ENCODE measurements at places on chromosomes 6 and 20.

DNA sequence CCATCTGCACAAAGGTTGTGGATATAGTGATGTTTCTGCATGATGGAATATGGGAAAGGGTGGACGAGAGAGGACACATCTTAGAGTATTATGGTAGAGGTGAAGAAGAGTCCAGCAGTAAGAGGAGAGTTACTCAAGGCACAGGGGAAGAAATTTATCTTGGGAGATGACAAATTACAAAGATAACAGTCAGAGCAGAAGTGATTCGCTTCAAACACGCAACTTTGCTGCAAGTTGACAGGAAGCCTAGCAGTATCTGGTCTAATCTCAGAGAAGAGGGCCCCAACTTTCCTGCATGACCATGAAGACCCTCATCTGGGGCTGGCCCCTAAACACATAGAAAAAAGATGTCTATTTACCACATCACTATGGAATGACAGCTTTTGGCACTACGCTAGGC, 1.2 kb upstream of the CALHM6 start:
- no peak for DNase-seq

DNA sequence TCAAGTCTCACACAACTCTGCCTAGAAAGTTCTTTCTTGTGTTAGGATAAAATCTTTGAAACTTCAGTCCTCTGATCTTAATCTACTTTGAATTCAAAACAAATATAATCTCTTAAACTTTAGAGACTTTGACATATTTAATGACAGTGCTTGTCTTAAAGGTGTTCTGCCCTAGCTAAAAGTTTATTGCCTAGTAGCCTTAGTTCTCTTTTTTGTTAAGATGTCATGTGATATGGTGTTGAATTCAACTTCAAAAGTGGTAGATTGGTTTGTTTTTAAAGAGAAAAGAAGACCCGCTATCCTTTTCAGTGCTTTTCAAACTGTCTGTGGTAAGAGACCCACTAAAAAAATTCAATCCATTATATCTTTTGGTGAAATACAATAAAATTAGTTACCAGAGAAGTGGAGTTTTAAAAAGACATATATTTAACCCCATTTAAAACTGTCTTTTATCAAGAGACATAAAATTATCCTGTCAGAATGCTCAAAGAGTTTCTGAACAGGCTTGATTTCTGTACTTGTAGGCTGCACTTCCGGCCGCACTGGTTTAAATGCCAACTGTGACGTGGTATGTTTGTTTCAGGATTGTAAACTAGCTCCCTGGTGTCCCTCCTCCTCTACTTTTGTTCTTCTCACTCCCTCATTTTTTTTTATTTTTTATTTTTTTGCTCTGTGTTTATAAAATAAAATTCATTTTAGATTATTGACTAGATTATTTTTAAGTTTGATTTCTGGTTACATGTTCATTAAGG, 76.5 kb downstream of the QKI start:
- no peak for DNase-seq

DNA sequence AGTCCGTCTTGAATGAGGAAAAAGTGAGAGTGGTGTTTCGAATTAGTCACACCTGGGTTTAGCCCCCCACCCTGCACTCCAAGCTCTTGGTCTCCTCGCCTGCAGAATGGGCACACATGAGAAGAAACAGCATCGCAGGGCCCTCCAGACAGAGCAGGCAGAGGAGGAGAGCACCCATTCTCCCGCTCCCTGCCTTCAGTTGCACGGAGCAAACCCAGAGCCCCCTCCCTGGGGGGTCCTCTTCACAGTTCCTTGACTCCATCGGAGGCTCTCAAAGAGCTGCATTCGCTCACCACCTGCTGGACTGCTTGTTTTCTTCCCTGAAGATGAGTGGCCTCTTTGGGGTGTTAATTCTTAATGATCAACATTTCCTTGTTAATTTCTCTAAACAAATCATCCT, 5.1 kb downstream of the CST7 start:
- DNase-seq, result no peak

DNA sequence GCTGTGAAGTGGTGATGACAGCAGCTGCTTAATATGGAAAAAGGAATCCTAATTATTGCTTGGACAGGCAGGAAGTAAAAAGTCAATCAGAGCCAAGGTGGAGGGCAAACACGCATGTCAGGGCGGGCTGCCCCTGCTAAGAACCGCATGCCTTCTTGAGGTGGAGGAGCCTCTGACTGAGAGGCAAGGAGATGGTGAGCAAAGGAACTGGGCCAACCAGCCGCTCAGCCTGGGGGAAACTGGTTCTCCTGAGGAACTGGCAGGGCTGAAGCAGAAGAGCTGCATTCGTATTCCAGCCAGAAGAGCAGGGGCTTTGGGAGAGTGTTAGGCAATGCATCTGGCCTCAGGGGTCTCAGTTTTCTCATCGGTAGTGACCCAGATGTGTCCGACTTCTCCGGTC, 13.1 kb upstream of the MLN start:
- DNase-seq, result no peak

GRCh38 chr20:23178806-23179205, 92.7 kb upstream of the CD93 start:
- DNase-seq, result peak; percentile 14

DNA sequence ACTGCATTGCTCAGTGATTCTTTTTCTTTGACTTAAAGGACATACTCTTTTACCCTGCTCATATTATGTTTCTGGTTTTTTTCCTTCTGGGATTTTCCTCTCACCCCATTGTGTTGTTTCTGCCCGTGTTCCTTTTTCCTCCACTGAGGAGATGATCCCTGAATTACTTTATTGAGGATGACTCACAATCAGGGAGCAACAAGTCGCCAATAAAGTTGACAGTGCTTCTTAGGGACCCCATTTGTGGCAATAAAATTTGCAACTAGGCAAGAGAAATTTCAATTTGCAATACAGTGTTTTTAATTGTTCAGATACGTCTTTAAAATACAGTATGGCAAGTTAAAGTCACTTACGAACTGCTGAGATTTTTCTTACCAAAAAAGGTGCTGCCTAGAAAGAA, 217.9 kb downstream of the SOX4 start:
- no peak for DNase-seq

GRCh38 chr6:108623995-108624394, 63.3 kb downstream of the FOXO3 start:
- DNase-seq, result no peak

DNA sequence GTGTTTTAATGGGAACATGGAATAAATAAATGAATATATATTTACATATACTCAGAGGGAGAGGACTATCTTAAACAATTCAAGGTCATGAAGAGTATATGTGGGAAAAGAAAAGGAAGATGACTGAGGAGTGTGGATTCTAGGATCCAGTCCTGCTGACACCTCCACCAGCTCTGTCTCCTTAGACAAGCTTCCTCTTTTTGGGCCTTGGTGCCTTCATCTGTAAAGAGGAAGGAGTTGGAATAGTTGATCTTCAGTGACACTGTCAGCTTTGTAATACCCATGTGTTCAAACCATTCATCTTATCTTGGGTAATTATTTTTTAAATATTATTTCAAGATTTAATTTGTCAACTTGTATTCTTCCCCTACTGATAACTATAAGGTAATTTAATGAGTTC, 338.0 kb downstream of the ADGRB3 start:
- DNase-seq, result no peak

DNA sequence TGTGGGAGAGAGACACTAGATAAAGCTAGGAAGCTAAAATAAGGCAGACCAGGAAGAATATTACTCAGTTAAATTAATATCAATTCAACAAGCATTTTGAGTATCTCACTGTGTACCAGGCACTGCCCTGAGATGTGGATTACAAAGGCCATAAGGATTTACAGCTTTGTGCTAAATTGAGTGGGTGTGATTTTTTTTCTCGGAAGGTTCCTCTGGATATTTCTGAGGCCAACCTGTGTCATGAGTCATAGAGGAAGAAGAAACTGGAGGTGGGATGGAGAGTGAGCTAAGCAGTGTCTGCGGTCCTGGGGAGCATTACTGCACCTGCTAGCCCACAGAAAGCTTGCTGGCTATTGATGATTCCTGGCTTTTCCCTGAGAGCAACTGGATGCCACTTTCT, 135.2 kb downstream of the RFPL4B start:
- no peak for DNase-seq

DNA sequence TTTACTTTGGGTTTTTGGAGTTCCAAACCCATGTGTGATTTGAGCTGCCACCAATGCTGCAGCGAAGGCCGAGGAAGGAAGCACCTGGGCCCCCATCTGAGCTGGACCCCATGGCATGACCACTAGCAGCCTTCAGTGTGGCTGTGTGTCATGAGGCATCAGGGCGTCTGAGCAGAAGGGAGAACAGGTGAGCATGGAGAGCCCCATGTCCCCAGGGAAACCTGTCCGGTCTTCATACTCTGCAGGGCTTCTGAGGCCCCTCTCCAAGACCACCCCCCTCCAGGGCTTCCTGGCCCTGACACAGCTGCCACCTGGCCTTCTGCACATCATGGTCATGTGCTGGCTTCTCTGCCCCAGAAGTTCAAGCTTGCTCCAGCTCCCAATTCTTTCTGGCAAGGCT, 169.1 kb upstream of the CST7 start:
- DNase-seq, result no peak

DNA sequence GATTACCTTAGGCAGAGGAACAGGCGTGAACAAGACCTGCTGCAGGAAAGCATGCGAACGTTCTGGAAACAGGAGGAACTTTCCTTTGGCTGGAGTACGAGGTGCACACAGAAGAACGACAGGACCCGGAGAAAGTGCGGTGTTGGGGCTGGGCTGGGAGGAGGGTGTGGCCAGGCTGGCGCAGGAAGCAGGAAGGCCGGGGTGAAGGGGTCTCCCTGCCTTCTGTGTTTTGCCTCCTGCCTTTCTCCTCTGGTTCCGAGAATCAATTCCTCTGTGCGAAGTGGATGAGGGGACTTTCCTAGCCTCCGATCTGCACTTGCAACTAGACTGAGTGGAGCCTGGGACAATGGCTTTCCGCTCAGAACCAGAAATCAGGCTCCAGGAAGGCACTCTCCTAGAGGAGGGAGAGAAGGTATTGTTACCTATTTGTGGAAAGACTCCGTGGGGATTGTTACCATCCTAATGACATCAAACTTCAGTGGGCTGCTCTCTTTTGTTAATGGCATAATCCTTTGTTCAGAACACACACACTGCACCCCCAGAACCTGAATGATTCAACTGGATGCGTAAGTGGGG, 22.9 kb upstream of the PLEKHG1 start:
- no peak for DNase-seq

DNA sequence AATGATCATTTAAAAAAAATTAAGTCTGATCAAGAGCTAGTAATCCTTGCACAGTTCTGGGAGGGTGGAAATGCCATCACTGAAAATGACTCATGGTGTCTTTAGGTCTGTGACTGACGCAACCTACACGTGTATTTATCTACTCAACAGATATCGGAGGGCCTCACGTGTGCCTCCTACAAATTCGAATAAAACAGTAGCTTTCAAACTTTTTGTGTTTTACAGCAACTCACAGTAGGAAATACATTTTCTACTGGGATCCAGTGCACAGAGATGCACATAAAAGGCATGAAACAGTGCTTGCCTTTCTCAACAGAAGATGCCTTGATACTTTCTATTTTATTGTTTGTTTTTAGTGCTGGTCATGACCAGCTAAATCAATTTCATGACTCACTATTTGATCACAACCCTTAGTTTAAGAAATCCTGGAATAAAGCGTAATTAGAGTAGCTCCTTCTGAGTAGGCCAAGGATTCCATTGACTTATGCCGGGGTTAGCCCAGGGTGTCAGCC, 210.0 kb upstream of the SNX9 start:
- no peak for DNase-seq

- DNase-seq, result no peak
Observed at GRCh38 chr6:1645466-1646185, 35.9 kb downstream of the FOXC1 start.

DNA sequence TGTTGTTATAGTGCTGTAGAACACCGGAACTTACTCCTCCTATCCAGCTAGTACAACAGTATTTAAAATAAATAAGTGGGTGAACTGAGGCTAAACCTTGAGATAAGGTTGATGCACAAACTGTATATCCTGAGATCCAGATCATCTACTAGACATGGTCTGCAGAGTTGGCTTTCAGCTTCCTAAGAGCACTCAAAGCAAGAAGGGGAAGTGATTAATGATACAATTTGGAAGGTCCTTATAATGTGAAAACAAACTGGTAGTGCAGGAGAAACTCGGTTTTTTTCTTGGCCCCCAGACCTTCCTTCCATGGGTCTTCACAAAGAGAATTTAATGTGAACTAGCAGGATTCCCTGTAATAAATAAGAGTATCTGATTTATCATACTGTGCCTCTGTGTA, 27.4 kb upstream of the RREB1 start:
- no peak for DNase-seq

GRCh38 chr6:34580707-34581560, 24.8 kb upstream of the SPDEF start:
- DNase-seq, result no peak

- DNase-seq, result no peak
Observed at GRCh38 chr6:138145402-138145801, 16.3 kb upstream of the ARFGEF3 start.

DNA sequence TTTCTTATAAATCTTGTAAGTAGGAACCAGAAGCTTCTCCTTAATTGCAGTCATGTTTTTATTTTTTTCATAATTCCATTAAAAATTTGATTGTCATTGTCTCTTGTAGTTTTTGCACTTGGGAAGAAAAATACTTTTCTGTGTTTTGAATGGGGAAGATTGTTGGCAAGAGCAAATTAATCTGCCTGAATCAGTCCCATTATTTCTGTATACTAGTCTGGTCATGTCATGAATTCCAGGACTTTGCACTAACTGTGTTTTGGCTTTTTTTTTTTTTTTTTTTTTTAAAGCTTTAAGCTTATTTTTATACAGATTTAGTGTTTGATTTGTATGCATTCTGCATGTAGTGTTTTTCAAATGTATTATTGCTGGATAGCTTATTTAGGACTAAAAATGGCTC, 47.6 kb downstream of the RALGAPB start:
- no peak for DNase-seq

- DNase-seq, result no peak
Observed at GRCh38 chr6:5179917-5180316, 80.8 kb downstream of the LYRM4 start.

DNA sequence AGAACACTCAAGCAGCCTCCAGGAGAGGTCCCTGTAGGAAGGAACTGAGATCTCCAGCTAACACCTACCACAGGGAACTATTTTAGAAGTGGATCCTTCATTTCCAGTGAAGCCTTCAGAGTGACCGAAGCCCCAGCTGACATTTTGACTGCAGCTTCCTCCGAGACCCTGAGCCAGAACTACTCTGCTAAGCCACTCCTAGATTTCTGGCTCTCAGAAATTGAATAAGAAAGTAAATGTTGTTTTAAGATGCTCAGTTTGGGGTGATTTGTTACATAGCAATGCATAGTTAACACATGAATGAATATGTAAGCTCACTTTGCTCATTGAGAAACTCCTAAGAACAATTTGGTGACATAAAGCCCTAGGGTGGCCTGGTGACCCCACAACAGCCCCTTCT, 5.5 kb downstream of the TULP1 start:
- no peak for DNase-seq

GRCh38 chr6:108897371-108897770, 49.1 kb downstream of the ARMC2 start:
- DNase-seq, result no peak

GRCh38 chr6:1991332-1991878, 254.0 kb downstream of the GMDS start:
- no peak for DNase-seq

- DNase-seq, result no peak
Observed at GRCh38 chr6:103042336-103042735, 1648.8 kb downstream of the GRIK2 start.

Data from anterior cingulate cortex (tissue), 58 donors.